ENCODE measurements at places on chromosomes 13 and 19.

- DNase-seq, result peak; percentile 69
Measured at GRCh38 chr19:5001615-5002014, 32.7 kb downstream of the KDM4B start.

DNA sequence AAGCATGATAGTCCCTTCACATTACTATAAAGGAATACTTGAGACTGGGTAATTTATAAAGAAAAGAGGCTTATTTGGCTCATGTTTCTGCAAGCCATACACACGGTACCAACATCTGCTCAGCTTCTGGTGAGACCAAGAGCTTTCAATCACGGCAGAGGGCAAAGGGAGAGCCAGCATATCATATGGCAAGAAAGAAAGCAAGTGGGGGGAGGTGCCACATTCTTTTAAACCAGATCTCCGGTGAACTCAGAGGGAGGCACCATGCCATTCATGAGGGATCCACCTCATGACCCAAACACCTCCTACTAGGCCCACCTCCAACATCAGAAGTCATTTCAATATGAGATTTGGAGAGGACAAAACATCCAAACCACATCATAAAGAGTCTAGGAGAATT, 20.3 kb downstream of the XPO4 start:
- no peak for DNase-seq

GRCh38 chr19:54460230-54461005, 3.2 kb downstream of the LENG9 start:
- no peak for DNase-seq

DNA sequence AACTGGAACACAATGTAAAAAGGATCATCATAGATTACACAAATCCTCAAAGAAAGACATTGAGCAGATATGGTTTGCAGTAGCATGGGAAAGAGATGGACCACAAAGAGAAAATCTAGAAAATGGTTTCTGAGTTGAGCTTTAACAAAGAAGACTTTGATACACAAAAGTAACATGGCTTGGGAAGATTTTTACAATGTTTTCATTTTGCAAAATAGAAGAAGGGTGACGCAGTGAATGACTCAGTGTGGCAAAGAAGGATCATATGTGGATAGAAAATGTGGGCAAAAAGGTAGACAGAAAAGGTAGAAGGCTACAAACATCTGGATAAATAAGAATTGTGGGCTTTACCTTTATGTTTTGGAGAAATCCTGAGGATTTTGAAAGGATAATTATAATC, 1220.5 kb downstream of the PCDH17 start:
- DNase-seq, result no peak

- DNase-seq, result no peak
Measured at GRCh38 chr19:47490847-47491246, 6.8 kb upstream of the KPTN start.

DNA sequence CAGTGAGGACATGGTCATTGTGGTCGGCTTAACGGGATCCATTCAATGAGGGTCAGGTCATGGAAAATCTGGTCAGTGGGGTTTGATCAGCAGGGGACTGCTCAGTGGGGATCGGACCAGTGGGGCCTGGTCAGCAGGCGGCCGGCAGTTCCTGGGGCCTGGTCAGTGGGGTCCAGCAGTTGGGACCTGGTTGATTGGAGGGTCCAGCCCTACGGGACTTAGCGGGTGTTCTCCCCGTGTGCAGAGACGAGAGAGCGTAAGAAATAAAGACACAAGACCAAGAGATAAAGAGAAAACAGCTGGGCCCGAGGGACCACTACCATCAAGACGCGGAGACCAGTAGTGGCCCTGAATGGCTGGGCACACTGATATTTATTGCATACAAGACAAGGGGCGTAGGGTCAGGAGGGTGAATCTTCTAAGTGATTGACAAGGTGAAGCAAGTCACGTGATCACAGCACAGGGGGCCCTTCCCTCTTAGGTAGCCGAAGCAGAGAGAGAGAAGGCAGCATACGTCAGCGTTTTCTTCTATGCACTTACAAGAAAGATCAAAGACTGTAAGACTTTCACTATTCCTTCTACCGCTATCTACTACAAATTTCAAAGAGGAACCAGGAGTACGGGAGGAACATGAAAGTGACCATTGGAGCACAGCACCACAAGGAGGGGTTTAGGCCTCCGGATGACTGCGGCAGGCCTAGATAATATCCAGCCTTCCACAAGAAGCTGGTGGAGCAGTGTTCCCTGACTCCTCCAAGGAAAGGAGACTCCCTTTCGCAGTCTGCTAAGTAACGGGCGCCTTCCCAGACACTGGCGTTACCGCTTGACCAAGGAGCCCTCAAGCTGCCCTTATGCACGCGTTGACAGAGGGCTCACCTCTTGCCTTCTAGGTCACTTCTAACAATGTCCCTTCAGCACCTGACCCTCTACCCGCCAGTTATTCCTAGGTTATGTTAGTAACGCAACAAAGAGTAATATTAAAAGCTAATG, 62.1 kb upstream of the TPM4 start:
- no peak for DNase-seq

- no peak for DNase-seq
Measured at GRCh38 chr13:100535426-100536135, 53.0 kb downstream of the GGACT start.

DNA sequence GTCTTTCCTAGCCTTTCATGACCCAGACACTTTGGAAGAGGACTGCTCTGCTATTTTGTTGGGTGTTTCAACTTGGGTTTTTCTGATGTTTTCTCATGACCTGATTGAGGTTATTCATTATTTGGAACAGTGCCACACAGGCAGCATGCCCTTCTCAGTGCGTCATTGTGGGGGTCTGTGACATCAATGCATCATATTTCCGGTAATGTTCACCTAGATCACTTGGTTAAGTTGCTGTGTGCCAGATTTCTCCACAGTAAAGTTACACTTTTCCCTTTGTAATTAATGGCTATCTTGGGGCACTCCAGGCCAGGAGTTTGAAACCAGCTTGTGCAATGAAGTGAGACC, 124.4 kb downstream of the SIPA1L3 start:
- DNase-seq, result no peak

DNA sequence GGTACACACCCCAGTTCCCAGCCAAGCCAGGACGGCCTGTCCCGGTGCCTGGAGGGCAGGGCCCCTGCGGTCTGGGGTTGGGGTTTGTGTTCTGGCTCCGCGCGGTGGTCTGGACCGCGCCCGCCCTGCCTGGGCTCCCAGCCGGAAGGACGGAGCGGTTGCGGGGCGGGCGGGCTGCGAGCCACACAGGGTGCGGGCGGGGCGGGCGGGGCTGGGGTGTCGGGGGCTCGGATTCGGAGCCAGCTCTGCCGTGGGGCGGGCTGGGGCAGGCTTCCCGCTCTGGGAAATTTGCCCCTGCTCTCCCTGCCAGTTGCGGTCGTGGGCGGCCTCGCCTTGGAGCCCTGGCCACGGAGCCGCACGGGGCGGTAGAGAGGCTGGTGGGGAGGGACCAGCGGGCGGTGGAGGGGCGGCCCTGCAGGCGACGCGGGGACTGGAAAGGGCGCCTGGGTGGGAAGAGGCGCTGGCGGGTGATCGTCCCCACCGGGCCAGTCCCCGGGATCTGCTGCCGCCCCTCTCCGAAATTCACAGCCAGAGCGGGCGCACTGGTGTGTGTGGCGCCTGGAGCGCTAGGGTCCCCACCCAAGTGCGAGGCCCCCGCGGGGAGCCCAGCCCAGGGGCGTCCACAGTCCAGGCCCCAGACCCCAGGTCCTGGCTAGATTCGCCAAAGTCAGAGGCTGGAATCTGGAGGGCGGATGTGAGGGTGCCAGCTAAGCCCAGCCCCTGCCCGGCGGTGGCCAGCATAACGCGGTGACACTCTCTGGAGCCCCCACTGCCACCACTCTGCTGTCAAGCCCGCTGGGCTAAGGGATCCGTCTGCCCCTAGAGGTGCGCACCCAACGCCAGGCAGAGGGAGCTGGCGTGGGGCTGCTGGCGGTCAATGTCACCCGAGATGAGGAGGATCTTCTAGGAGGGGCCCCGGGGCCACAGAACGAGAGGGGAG, 11.0 kb upstream of the ZNF492 start:
- no peak for DNase-seq

GRCh38 chr19:16374436-16374835, 49.8 kb downstream of the KLF2 start:
- DNase-seq, result no peak

DNA sequence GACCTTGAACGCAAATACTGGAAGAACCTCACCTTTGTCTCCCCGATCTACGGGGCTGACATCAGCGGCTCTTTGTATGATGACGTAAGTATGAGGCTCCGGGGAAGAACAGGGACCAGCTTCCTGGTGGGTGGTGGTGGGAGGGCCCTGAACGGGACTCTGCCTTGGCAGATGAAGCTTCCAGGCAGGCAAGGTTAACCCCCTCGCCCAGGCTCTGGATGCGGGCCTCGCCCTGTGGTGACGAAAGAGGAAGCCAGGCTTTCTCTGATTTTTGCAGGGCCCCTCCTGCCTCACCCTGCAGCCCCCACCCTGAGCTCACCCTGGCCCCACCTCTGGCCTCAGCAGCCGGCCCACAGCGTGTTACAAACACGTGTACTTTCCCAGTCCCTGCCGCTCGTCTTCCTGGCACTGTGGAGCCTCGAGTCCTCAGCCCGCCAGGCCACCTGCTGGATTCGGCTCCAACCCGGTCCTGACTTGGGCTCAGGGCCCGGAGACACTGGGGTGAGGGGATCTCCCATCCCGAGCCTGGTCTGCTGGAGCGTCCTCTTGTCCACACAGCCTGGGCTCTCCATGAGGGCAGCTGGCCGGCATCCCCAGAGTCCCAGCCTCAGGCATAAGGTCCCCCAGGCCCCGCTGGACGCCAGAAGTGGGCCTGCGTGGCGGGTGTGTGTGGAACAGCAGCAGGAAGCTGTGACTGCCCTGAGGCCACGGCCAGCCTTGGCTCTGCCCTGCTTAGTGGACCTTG, 72.4 kb downstream of the KDM4B start:
- no peak for DNase-seq

DNA sequence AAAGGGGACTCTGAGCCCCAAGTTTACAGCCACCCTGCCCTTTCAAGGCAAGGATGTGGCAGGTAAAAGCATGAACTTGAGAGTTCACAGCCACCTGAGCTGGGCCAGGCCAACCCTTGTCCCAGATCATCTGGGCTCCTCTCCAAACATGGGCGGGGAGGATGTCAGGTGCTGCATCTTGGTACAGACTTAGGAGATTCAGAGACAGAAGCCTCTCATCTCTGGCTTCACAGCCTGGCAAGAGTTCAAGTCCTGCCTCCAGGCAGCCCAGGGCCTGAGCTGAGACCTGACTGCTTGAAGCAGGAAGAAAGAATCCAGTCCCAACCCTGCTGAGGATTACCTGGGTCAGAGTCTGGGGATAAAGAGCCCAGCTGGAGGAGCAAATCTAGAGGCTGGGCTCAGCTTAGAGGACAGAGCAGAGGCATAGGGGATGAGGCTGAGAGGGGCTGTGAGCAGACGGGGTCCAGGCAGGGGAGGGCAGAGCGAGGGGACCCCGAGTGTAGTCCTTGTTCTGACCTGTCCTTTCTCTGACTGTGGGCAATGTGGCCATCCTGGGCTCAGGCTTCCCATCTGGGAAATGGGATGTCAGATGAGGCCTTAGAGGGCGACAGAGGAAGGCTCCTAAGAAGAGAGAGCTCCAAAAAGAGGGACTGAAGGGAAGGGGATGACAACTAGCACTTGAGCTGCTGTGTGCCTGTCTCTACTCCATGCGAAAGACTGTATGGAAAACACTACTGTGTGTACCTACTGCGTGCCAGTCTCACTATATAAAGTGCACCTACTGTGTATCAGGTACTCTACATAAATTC, 6.6 kb upstream of the OR10H5 start:
- no peak for DNase-seq

DNA sequence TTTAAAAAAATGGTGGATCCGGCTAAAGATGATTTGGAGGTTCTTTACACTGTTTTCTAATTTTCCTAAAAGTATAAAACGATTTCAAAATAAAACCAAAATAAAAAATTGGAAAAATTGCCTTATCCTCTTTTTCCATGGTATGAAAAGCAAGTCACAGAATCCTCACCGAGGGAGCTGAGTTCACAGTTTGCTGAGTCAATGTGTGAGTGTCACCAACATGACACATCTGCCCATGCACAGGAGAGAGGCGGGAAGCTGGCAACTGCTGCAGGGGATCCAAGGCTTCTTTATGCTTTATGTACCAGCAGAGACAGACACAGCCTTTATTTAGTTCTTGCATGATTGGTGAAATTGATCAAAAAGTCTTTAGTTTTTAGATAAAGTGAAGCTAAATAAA, 157.8 kb downstream of the TNFSF13B start:
- no peak for DNase-seq

DNA sequence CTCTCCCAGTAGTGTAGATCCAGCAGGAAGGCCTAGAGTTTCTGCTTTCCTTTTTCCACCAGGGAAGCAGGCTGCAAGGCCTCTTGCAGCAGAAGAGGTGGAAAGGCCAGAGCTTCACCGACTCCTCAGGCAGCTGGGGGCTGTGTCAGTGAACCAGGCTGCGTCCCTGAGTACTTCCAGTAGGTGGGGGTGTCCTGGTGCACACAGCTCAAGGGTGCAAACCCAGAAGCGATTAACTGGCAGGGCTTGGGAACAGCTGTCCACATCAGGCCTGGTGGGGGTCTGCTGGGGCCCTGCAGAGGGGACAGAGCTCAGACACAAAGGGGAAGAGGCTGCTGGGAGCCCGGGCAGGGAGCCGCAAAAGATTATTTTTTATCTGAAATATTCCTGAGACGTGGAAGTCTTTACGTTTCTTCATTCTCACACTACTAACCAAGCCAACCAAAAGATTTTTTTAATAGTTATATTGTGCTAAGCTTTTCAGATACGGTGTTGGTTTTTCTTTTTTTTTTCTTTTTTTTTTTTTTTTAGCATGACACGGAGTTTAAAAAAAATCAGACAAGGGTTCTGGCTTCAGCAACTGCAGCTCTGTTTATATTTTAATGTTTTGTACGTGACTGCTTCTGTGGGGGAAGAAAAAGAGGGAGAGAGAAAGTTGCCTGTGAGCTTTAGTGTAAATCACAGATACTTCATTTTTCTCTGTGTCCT, 11.0 kb downstream of the TSHZ3 start:
- no peak for DNase-seq

DNA sequence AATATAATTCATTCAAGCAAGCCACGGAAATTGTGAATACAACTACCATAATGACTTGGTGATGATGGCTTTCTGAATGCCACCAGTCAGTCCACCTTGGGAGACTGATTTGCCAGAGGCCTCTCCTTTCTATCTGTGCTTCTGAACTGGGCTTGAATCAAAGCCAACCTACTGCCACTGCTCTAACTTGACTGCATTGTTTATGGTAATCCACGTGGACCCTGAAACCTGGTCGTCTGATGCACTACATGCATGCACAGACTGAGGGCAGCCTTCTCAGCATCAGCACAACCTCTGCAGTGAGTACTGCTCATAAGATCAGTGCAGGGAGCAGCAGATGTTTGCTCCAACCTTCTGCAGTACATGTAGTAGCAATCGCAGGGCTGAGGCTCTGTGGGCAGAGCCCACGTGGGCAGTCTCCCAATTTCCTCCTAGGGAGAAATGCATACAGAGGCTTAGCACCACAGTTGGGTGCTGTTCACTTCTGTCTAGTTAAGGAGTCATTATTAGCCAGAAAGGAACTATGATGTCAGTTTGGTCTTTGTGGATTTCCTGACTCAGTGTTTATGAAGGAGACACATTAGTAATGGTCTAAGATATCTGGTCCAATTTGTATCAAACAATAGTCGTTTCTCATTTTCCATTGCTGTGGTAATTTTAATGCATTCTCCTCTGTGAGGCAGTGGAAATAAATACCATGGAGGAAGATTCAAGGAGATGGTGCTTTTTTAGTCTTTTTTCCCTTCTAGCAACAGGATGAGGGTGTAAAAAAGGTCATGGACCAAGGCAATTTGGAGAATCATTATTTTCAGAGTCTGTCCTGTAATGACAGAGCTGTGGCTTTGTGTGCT, 82.5 kb downstream of the AKAP11 start:
- no peak for DNase-seq

GRCh38 chr19:9431475-9431874, 3.9 kb downstream of the ZNF266 start:
- peak; percentile 54 for DNase-seq

Measured in erythroblast (primary cell).